ENCODE measurements at places on chromosomes 1 and 21. TPM values are rescaled to one million over a fixed set of nuclear protein-coding genes. Genes with fewer than 3 reads are reported as not detected.

DNA sequence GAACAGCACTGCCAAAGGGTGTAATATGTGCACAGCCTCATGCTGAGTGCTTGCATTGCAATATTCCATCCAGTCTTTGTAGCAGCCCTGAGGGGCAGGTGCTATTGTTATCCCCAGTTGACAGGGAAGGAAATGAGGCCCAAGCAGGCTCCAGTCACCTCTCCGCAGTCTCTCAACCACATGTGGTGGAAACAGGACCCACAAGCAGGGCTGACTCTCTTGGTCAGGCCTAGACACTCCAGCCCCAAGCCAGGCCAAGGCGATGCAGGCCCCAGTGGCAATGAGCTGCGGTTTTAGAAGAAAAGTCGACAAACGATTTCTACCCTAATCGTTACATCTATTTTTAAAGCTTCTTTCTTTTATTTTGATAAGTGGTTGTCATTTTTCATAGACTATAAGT is 52.6 kb upstream of the GADD45A start:
- no peak for DNase-seq

GRCh38 chr1:29099286-29099685 is 24.4 kb downstream of the TMEM200B start:
- no peak for DNase-seq

The BTBD19 gene
- total RNA-seq: 7.3 TPM

DNA sequence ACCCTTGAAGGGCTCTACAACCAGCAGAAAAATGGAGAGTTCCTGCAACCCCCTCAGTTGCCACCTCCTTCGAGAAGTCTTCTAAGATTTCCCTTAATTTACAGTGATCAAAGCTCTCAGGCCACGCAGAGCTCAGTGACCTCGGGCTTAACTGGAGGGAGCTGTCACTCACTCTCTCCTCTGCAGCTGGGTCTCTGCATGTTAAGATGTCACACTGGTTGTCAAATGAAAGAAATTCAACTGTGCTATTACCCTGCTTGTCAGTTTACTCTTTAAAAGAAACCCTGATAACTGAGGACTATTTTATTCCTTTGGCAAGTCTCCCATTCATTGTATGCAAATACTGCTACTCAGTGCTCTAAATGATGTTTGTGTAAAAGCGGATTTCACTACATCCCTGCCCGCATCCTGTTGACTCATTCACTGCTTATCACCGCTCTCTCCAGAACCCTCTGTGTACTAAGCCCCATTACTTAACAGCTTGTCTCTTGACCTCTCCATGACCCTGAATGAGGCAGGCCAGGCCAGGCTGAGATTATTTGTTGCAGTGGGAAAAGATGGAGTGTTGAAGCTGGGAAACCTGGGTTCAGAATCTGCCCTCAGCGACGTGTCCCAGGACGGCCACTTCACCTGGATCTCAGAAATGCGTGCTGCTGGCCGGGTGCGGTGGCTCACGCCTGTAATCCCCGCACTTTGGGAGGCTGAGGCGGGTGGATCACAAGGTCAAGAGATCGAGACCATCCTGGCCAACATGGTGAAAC is 13.7 kb downstream of the DHRS3 start:
- peak; percentile 50 for DNase-seq

- no peak for DNase-seq
Measured at GRCh38 chr1:147771226-147772125, 11.1 kb upstream of the GJA5 start.

Data from CD8-positive, alpha-beta memory T cell (primary cell).